ENCODE measurements at places on chromosomes 6 and 20.

DNA sequence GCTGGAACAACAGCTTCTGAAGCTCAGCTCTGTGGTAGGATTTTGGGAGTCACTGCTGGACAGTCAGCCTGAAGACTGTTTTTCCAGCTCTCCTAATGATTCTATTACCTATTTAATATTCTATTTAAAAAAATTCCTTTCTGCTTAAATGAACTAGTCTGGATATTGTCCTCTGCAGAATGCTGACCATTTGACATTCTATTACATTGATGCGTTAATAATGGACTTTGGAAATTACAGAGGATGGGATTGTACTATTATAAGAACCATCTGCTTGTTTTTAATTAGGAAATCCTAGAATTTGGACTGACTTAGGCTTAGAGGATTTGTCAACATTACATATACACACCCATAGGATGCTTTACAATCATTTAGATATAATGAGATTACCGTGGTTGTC is 19.7 kb downstream of the LRP11 start:
- DNase-seq: no peak

GRCh38 chr6:96521306-96521643 is 331 bp upstream of the UFL1 start:
- DNase-seq: no peak

GRCh38 chr20:61092251-61092650 is 159.8 kb upstream of the CDH4 start:
- no peak for DNase-seq

- DNase-seq: no peak
Measured at GRCh38 chr20:64245746-64246595, 9.6 kb upstream of the PCMTD2 start.

DNA sequence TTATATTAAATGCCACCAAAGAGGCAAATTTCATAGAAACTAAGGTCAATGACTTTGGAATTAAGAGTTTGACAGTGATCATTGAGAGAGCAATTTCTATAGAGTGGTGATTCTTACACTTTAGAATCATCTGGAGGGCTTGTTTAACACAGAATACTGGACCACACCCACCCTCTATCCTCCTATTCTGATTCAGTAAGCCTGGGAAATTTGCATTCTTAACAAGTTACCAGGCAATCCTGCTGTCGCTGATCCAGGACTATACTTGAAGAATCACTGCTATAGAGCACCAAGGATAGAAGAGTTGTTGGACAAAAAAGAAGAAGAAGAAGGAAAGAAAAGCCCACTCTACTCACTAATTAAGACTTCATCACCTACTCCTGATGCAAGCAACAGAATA is 21.3 kb upstream of the TBX18 start:
- DNase-seq: no peak

DNA sequence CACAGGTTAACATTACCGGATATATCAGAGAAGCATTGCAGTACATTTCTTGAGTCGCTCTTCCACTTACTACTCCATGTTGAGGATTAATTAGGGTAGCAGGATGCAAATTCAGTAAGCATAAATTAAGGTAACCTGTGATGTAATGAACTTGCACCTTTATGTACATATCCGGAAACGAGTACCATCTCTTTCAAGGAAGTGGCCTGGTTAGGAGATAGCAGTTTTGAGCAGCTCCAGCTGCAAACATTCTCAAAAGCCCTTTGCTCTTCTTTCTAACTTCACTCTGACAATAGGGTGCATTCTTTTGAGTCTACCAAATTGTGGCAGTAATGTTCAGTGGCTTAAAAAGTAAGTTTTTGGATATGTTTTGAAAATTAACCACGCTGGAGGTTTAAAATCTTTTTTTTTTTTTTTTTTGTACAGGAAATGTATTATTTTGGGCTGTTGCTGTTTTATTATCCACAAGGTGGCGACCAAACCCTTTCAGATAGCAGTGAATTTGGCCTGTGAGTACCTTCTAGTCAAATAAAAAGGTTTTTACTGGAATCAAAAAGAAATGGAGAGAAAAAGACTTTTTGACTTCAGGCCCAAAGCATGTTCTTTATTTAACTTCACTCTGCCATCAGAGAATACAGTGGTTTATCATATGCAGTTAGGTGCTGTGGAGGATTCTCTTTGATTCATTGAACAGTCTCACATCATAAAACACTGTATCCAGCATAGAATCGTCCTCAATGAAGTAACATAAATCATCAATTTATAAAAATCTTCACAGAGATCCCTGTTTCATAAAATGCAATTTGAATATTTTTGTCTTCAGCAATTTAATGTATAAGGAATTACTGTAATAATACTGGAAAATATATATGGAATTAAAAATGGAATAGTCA is 8.9 kb downstream of the FAM217B start:
- DNase-seq: no peak

Data from activated CD4-positive, CD25-positive, alpha-beta regulatory T cell treated with anti-CD3 and anti-CD28 coated beads, Interleukin-2, amount 50 U/mL, for 16 hours (primary cell).